CD4-positive, CD25-positive, alpha-beta regulatory T cell (primary cell): ENCODE measurements at places on chromosomes 11 and 22.
A peak's percentile ranks its signal among the peaks of the same experiment; 100 is the strongest.

- DNase-seq, result no peak
Measured at GRCh38 chr22:31122532-31123291, at the start of gene INPP5J. TSS of gene INPP5J (plus strand) at chr22:31122966. CDS start at chr22:31123015, 49 bp downstream.

- DNase-seq, result no peak
Measured at GRCh38 chr22:46183733-46184132, 33.4 kb downstream of the PPARA start.

DNA sequence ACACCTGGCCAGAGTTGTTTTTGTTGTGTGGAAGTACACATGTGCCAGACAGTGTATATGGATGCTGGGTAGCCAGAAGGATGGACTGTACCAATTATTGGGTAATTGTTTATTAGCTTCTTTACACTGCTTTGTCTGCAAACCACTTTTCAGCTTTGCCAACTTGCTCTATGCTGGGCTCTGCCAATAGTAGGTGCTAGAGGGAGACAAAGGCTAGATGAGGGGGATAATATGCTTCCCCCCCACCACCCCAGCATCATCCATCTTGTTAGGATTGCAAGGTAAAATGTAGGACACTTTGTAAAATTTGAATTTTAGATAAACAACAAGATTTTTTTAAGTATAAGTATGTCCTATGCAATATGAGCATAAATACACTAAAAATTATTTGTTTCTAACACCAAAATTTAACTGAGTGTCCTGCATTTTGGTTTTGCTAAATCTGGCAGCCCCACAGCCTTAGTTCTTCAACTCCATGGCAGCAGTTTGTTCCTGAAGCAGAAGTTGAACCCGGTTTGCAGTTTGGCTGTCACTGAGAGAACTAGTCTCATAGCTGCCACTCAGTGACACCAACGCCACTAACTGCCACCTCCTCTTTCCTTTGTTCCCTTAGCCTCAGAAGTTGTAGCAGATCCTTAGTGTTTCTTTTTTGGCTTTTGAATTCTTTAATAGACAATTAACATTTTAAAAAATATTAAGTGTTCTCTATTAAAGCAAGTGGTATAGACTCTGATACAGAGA lies 78.8 kb downstream of the CCDC81 start:
- DNase-seq, result no peak

DNA sequence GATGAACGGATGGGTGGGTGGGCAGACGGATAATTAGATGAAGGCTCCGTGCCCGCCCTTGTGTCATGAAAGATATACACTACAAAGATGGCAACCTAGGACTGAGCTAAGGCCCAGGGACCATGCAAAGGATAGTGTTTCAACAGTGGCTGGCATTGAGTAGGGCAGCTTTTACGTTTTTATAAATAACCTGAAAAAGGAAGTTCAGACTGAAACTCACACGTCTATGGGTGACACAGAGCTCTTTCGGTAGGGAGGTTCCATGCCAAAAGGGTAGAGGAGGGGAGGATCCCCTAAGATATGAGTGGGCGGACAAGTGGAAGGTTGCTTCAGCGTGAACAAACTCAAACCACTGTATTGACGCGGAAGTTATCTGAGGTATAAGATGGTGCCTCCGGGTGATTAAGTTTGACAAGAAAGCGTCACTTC lies 90.5 kb downstream of the UBASH3B start:
- DNase-seq, result peak; percentile 67

- DNase-seq, result no peak
Measured at GRCh38 chr11:130023204-130023603, 20.6 kb upstream of the PRDM10 start.

DNA sequence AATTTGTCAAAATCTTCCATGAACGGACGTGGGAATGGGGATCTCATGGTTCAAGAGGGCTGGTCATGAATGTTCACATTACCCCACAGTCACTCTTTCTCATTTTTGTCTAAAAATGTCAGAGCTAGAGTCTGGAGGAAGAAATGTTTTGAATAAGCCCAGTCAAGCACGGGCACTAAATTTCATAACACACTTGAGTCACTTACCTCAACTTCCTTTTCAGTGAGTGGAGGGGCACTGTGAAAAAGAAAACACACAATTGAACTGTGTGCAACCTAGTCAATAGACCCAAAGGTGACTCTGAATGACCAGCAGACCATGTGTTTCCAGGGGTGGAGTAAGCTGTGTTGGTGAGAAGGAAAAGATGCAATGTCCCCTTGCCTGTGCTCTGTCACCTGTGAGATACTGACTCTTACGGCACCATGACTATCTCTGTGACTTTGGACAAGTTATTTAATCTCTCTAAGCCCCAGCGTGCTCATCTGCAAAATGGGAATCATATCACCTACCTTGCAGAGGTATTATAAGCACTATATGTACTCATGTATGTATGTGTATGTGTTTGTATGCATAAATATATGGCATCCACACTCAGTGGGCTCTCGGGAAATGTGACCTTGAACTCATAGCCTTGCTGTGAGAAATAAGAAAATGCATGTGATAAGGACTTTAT lies 38.2 kb upstream of the LYVE1 start:
- DNase-seq, result no peak

GRCh38 chr22:32202539-32203180 lies 2.2 kb downstream of the RFPL2 start:
- DNase-seq, result peak; percentile 32

DNA sequence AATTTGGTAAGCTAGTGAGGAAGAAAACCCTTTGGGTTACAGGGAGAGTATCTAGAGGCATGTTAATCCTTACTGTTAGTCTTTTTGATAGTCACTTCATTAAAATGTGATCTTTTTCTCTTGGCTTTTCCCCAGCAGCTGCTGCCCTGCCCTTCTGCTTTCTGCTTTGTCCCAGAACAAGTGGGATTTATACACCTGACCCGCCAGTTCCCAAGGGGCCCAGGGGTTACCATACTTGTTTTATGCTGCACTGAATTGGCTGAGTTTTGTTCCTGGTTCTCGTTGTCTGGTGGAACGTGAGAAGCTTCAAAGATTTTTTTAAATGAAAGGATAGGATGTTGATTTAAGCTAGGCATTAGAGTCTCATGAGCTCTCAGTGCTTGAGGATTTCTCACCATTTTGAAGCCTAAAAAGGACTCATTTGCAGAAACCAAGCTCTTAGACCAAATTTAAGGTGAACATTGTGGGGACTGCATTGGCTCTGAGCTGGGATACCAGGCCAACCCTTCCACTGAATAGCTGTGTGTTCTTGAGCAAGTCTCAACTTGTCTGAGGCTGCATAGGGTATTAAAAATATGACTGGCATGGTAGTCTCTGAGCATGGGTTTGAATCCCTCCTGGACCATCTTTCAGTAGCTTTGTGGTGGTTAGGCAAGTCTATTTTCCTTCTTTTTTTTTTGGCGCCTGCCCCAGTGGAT lies 6.6 kb downstream of the LIMK2 start:
- no peak for DNase-seq

- no peak for DNase-seq
Measured at GRCh38 chr22:39690881-39691605, 120.5 kb downstream of the CACNA1I start.

DNA sequence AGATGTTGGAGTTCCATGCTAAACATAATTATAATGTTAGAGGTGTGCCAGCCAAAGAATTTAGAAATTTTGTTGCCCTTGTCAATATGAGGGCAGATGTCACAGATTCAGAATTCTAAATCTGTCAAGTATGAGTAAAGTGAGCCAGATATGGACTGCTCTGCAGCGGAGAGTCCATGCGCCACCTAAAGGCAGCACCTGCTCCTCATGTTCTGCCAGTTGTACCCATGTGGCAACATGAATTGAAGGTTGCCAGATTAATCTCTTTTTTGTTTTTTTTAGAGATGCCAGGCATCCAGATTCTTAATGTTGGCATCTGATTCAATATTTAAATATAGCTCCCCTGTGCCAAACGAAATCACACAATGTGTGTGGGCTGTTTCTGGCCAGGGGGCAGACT lies 678.6 kb upstream of the ANO5 start:
- DNase-seq, result no peak

GRCh38 chr11:45022294-45023064 lies 71.8 kb upstream of the TP53I11 start:
- DNase-seq, result no peak

DNA sequence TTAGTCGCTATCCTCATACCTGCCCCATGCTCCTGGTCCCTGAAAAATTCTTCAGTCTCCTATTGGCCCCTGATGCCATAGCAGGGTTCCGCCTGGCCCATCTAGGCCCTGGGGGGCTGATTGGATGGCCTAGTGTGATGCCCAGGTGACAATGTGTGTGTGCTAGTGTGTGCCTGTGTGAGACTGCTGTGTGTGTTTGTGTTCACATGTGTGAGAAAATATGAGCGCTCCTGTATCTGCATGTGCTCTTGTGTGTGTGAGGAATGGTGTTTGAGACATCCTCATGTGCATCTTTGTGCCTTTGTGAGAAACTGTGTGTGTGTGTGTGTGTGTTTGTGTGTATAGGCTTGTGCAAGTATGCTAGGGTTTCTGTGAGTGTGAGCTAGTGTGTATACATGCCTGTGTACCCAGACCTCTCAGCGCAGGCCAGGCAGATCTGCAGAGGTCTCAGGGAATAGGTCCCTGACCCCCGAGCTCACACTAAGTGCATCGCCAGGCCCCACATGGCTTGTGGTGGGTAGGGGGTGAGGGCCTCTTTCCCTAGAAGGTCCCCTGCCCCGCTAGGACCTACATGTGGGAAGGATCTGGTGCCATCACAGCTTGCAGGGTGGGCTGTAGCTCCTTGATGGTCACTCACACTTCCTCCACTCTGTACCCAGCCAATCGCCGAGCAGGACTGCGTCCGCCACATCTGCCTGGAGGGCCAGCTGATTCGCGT lies 64.6 kb downstream of the OTOG start:
- DNase-seq, result no peak

- DNase-seq, result no peak
Measured at GRCh38 chr11:35144806-35145205, 5.8 kb downstream of the CD44 start.

DNA sequence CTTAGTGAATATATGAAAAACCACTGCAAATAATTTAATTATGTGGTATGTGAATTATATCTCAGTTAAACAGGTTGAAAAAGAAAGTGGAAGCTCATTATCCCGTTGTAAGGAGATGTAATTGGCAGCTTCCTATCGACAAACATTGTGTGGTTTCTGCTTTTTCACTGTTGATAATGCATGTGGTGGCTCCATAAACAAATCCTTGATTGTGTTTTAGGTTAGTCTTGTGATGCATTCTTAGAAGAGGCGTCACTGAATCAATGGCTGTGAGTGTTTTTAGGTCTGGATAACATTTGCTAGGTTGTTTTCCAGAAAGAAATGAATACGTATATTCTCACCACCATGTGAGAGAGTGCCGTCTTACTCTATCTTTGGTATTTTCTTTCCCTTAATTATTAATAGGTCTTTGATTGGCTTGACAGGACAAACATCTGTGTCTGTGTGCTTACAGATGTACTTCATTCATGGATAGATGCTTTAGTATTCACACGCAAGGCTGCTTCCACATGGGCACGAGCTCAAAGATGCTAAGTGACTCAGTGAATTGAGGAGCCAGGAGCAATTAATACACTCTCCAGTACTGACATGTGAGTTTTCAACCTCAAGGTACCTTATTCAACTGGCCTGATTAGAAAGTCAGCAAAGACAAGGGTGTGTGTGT lies 166.7 kb downstream of the TBC1D22A start:
- no peak for DNase-seq

GRCh38 chr11:32163557-32163956 lies 72.7 kb downstream of the RCN1 start:
- DNase-seq, result no peak

DNA sequence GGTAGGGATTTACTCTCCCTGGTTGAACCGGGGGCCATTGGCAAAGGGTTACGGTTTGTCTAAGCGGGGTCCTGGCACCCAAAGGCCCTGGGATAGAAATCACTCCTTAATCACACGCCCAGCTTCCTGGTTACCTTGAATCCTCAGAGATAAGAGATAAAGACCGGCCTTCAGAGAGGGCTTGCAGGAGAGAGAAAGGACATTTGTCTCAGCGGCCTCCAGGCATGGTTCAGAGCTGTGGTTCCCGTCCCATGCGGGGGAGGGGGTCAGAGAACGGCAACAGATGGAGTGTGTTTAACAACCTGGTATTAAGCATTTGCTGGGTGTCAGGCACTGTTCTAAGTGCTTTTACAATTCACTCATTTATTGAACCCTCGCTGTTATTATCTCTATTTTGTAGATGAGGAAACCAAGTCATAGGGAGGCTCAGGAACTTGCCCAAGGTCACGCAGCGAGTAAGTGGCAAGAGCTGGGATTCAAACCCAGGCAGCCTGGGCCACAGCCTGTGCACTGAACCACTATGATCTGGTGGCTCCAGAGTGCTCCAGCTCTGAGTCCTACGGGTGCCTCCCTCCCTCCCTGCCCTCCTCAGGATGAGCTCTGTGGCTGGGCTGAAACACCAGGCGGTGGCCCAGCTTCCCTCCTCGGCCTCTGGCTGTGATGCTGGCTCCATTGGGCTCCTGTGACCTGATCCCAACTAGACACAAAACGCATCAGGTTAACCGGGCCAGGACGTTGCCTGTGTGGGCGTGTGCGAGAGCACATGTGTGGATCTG lies 18.6 kb downstream of the LRRC10B start:
- DNase-seq, result no peak

GRCh38 chr22:30043161-30043560 lies 37.1 kb upstream of the HORMAD2 start:
- DNase-seq, result no peak

- DNase-seq, result no peak
Measured at GRCh38 chr11:1924181-1924580, 4.7 kb downstream of the TNNT3 start.

GRCh38 chr11:19951558-19952115 lies 208.6 kb downstream of the DBX1 start:
- DNase-seq, result peak; percentile 55

DNA sequence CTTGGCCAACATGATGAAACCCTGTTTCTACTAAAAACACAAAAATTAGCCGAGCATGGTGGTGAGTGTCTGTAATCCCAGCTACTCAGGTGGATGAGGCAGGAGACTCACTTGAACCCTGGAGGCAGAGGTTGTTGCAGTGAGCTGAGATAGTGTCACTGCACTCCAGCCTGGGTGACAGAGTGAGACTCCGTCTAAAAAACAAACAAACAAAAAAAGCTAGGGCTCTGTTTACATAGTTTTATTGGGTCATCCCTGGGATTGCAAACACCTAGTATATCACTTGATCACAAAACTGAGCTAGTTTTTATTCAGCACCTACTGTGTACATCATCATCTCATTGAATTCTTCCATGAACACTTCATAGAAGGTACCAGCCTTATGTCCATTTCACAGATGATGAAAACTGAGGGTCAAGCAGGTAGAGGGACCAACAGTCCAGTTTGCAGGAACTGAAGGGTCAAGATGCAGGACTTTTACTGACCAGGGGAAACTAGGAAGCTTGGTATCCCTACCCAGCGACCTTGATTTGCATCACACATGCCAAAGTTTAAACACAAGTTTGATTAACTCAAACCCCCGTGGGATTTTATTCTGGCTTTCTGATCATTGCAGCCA lies 9.2 kb upstream of the MRTFA start:
- DNase-seq, result no peak

- DNase-seq, result no peak
Measured at GRCh38 chr22:41584881-41585280, 4.8 kb downstream of the PMM1 start.

- DNase-seq, result no peak
Measured at GRCh38 chr11:10777806-10778205, 26.8 kb downstream of the CTR9 start.
